ENCODE measurements at places on chromosomes 6 and 20. TPM values are rescaled to one million over a fixed set of nuclear protein-coding genes. Genes with fewer than 3 reads are reported as not detected.
A peak's percentile ranks its signal among the peaks of the same experiment; 100 is the strongest.

- DNase-seq, result no peak
Observed at GRCh38 chr6:816510-817084, 123.7 kb upstream of the EXOC2 start.

GRCh38 chr20:43724383-43724782, 2.4 kb downstream of the GTSF1L start:
- no peak for DNase-seq

Gene PDE10A
- 15.6 TPM for total RNA-seq

DNA sequence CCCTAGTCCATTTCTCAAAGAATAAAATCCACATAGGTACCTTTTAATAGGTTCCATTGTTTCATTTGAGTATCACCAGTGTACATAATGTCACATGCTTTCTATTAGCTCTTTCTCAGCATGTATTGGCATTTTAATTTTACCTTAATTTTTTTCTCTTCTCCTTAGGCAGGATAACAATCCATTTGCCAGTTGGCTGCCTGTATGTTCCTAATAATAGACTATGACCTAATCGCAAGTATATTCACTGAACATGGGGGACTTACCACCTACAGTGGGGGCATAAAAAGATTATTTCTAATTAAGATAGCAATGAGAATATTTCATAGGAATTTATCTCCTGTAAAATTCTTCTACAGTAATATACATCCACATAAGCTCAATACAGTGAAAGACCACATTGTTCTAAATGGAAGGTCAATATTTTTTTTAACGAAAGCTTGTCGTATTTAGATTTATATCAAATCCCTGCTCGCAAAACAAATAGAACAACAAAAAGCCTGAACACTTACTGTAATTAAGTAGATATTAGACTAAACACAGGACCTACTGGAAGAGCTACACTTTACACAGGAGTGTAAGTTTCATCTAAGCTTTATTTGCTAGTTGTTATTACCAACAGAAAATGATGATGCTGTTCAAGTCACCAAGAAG, 76.4 kb downstream of the OGFRL1 start:
- DNase-seq, result no peak

DNA sequence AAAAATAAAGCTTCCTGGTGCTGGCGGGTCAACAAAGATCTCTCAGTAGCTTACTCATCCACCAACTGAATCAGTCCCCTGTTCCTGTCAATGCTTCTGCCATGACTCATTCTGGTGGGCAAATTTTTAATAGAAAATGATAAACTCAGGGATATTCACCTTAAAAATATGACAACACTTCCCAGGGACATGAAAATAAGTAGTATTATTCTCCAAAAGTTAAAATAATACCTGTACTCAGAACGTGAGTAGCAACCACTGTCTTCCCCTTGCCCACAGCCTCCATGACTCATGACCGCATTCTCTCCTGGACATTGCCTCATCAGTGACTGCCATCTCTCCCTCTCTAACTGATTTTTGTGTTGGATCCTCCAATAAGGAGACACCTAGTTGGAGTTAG, 552.3 kb downstream of the KIF16B start:
- no peak for DNase-seq

Gene UBE2V1
- 89.0 TPM for total RNA-seq

Gene ZNF311
- total RNA-seq, result 0.64 TPM

Gene GABRR1
- total RNA-seq, result not detected

DNA sequence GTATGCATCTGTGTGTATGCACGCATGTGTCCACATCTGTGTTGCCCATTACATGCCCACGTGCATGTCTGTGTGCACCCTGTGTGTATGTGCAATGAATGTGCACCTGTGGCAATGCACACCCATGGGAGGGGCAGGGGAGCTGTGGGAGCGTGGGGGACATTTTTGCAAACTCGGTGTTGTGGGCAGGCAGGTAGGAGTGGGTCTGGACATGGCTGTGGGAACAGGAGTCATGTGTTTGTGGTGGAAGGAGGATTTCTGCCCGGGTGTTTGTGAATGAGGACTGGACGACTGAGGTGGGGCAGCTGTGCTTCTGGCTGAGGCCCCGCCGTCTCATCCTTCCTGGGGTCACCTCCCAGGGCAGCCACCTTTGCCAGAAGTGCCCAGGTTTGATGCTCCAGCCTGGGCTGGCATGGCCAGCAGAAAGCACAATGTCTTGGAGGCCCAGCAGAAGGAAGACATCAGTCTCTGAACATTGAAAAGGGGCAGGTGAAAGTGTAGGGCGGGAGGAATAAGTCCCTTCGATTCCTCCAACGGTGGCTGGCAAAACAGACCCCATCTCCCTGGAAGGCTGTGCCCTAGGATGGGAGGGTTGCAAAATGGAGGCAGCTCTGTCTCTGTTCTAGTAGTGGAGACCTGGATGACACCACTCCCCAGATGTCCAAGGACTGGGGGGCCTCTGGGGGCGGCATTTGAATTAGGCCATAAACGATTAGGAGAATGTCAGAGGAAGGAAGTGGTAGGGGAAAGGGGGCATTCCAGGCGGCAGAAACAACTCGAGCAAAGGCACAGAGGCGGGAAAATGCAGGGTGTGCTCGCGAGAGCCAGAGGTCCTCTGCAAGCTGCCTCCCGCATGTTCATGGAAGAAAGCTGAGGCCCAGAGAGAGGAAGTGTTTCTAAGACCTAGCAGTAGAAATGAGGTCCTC, 19.1 kb upstream of the ARMC12 start:
- no peak for DNase-seq

Gene RNF114
- 59.9 TPM for total RNA-seq

GRCh38 chr6:101663100-101663499, 269.6 kb downstream of the GRIK2 start:
- no peak for DNase-seq

Gene FOXF2
- total RNA-seq, result 2.7 TPM

Gene SPATA25
- 4.0 TPM for total RNA-seq

GRCh38 chr20:9128568-9128967, 59.7 kb downstream of the PLCB4 start:
- no peak for DNase-seq

DNA sequence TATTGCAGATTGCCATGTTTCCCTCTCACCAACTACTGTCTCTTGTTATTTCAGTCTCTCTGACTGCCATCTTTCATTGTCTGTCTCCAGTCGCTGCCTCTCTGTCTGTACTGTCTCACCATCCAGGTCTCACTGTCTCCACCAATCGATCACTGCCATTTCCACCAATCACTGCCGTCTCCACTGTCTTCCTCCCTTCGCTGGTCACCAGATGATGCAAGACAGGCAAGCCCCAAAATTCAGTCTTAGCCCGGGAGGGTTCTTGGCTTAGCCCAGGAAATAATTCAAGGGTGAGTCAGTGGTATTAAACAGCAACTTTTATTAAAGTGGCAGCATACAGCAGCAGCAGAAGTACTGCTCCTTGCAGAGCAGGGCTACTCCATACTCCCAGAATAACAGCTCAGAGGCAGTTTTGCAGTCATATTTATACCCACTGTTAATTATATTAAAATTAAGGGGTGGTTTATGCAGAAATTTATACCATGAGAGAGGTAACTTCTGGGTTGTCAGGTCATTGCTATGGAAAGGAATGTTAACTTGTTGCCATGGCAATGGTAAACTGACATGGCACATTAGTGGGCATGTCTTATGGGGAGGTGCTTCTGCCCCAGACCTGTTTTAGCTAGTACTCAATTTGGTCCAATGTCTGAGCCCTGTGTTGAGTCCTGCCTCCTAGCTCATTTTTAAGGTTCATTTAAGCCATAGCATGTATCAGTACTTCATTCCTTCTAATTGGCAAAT, 23.0 kb upstream of the ECHDC1 start:
- DNase-seq, result no peak

Gene GJA1
- total RNA-seq, result 107 TPM

DNA sequence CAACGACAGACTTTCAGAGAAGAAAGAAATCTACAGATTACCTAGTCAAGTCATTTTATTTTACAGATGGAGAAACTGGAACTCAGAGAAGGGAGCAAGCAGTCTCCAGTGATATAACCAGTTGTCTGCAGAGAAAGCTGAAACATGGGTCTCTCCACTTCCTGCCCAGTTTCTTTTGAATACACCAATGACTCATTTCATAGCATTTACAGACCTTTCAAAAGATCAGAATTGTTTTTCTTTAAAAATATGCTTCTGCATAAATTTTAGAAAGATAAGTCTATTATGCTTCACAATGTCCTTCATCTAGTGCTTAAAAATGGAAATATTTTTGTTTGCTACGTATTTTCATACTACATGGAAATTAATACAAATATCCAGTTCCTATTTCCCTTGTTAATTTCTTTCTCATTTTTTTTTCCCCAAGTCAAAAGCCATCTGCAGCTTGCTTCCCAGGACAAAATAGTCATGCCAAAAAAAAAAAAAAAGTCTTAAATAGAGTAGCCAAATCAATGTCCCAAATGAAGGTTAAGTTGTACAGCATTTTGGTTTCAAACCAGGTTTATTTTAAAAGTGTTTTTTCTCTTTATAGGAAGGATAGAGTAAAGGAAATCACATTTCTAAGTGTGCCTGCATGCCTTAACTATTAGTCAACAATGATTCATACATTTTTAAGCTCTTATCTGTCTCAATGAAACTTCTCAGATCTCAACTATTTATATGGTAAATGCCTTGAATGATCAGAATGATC, 36.9 kb downstream of the ARHGAP18 start:
- no peak for DNase-seq

Gene ELOVL2
- total RNA-seq, result 0.10 TPM

DNA sequence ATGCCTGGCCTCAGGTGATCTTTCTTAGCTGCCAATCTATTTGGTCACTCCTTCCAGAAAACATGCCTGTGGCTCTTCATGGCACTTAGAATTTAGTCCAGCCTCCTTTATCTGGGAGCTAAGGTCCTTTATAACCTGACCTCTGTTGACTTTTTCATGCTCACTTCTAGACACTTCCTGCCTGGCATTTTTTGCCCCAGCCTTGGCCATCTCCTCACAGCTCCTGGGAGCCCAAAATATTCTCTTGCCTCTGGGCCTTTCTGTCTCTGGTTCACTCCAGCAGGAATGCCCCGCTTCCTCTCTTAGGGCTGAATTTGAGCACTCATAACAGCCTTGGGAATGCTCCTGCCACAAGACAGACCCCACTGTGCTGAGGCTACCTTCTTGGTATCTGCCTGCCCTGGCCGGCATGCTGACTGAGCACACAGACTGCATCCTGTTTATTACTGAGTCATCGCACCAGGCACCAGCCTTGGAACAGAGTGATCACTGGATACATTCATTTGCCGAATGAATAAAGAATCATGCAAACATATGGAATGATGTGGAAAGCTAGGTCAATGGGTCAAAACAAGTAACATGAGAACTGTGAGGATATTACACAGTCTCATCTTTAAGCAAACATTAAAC, 5.8 kb upstream of the EEF1E1 start:
- DNase-seq, result no peak

DNA sequence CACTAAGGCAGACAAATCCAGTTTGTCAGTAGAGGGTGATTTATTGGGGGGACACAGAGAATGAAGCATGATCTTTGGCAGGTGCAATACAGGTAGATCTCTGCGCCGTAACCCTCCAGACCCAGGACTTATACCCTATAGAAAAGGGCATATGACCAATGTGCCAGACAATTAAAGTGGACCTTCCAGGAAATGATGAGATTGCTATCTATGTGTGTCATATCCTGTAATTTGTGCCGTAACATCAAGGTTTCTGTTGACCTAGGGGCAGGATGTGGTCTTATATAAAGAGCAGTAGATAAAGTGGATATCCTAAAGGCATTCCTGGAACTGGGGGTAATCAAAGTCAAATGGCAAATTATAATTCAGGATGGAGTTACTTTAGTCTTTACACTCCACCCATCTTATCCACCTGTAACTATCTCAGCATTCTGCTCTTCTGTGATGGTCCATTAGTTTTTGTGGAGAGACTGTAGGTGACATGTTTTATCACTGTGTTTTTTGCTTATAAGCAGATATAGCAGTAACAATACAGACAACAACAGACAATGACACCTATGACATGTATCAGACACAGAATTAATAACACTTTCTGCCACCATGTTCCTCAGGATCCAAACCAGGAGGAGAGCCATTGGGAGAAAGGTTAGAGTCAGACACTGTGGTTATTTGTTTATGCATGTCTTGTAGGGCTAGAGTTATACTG, 43.1 kb upstream of the ZNF337 start:
- no peak for DNase-seq

Gene PRSS35
- 0.26 TPM for total RNA-seq

GRCh38 chr6:149984773-149985172, 21.0 kb downstream of the ULBP1 start:
- peak; percentile 51 for DNase-seq

DNA sequence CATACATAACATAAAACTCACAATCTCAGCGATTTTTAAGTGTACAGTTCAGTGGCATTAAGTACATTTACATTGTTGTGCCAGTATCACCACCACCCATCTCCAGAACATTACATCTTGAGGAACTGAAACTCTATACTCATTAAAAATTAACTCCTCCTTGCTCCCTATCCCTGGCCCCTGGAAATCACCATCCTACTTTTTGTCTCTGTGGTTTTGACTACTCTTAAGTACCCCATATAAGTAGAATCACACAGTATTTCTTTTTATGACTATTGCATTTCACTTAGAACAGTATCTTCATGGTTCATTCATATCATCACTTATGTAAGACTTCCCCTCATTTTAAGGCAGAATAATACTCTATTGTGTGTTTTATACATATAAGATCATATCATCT, 1108.1 kb downstream of the GRIK2 start:
- no peak for DNase-seq

Gene TCP11
- not detected for total RNA-seq

All from mesenteric fat pad (tissue), 1 donor.